ENCODE measurements at places on chromosomes 7 and 10. TPM values are rescaled to one million over a fixed set of nuclear protein-coding genes. Genes with fewer than 3 reads are reported as not detected.

- DNase-seq, result no peak
Measured at GRCh38 chr10:49066944-49067730, 48.2 kb downstream of the VSTM4 start.

DNA sequence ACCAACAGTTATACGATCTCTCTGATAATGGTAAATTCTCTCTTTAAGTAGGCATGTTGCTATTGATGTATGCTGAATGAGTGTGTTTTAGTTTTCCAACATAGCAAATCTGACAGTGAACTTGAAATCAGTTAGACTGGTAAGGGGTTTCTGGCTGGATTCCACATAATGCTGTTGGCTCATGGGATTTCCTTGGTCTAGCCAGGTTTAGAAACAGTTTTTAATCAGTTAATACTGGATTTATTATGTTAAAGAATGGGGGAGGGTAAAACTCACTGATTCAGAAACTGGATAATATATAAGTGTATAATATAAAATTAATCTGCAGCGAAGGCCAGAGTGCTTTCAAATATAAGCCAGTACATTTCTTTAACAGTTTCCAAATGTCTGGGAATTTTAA, 55.6 kb downstream of the PCDH15 start:
- DNase-seq, result no peak

DNA sequence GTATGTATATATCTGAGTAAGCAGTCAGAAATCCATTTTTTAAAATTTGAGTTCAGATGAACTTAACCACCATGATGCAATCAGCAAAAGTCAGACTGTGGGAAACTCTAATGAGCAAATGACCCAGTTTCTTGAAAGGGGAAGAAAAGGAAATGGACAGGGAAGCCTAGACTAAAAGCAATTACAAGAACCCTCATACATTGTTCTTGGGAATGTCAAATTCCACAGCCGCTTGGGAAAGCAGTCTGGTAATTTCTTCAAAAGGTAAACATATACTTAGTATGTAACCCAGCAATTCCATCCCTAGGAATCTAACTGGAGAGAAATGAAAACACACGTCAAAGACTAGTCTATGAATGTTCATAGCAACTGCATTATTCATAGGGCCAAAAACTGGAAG, 16.4 kb upstream of the FOXK1 start:
- DNase-seq, result no peak

DNA sequence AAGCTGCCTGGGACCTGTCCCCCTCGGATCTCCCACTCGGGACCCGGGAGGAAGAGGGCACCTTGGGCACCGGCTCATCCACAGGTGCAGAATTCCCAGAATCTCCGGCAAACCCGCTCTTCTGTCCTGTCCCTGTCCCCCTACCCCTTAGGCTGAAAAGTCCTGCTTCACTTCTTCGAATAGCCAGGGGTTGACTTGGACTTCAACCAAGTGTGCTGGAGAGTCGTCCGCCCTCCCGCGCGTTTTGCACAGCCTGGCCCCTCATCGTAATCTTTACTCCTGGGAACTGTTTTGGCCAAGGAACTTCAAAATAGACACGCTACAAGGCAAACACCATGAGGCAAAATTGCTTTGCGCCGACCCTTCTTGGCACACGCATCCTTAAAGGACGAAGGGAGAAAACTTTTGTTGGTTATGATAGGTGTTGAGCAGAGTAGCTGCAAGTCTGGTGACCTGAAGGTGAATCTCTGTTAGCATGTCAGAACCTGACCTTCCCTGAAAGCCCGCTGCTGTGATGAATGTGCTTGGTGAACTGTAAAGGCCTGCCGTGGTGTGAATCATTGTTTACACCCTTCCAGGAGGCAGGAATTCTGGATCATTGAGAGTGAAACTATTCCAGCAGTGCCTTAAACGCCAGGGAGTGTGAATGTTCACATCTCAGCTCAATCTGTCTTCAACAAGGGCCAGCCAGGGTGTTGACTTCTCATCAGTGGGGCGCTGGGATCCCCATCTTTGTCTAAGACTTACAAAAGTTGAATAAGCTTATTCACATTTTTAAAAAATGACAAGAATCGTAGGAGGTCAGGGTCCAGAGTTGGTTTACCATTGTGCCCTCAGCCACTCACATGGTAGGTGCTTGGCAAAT, 589 bp upstream of the RAPGEF5 start:
- no peak for DNase-seq

Gene CDC14C
- total RNA-seq, result not detected

Gene COBL
- not detected for total RNA-seq

DNA sequence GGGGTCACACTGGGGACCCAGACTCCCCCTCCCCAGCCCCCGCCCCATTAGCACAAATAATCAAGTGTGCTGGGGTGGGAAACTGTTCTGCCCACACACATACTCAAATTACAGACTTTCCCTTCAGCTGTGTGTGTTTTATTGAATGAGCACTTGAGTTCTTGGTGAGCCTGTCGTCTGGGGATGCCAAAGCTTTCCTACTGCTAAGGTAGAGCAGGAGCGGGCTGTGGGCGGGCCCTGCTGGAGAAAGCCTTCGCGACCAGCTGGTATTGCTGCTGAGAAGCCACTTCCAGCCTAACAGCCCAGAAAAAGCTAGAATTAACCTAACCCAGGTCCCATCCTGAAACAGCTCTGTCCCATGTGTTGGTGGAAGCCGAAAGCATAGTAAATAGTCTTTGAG, 87.0 kb upstream of the KMT2E start:
- no peak for DNase-seq

GRCh38 chr10:16566202-16566805, 44.6 kb upstream of the C1QL3 start:
- DNase-seq, result no peak

Gene COL13A1
- not detected for total RNA-seq

- DNase-seq, result no peak
Measured at GRCh38 chr7:30188811-30189210, 54.0 kb downstream of the MTURN start.

DNA sequence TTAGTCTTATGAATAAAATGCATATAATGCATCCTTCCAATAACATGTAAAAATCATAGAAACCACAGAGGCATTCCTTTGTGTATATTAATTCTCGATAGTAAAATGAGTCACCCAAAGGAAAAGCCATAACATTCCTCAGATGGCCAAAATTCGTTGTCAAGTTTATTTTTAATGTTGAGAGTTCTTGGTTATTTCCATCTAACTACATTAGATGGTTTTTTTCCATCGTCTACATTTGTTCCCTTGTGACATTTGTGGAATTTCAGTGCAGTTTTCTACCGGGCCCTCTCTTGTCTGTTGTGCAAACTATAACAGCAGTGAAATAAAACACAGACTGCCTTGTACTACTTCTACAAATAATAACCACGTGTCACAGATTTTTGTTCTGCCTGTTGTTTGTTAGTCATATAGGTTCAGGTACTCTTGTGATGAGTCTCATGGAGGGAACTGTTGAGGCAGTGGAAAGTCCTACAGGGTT, 54.7 kb upstream of the CCAR1 start:
- no peak for DNase-seq

Gene LAMB4
- not detected for total RNA-seq

Gene ZNF783
- 15.4 TPM for total RNA-seq

Gene KIAA1217
- 0.60 TPM for total RNA-seq

DNA sequence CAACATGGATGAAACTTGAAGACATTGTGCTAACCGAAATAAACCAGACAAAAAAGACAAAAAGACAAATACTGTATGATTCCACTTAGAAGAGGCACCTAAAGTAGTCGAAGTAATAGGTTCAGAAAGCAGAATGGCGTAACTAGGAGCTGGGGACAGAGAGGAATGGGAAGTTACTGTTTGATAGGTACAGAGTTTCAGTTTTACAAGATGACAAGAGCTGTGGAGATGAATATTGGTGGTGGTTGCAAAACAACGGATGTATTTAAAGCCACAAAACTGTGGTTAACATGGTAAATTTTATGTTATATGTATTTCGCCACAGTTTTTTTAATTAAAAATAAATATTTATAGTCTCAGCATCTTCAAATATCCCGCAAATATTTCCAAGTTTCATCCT, 64.1 kb upstream of the DIP2C start:
- DNase-seq, result no peak

Gene VPS50
- 12.8 TPM for total RNA-seq

- DNase-seq, result peak; percentile 42
Measured at GRCh38 chr10:97796651-97797050, 24.9 kb upstream of the SFRP5 start.

- DNase-seq, result peak; percentile 26
Measured at GRCh38 chr10:51074238-51075028, at the start of gene PRKG1. TSS of gene PRKG1 (plus strand) at chr10:51074487.

DNA sequence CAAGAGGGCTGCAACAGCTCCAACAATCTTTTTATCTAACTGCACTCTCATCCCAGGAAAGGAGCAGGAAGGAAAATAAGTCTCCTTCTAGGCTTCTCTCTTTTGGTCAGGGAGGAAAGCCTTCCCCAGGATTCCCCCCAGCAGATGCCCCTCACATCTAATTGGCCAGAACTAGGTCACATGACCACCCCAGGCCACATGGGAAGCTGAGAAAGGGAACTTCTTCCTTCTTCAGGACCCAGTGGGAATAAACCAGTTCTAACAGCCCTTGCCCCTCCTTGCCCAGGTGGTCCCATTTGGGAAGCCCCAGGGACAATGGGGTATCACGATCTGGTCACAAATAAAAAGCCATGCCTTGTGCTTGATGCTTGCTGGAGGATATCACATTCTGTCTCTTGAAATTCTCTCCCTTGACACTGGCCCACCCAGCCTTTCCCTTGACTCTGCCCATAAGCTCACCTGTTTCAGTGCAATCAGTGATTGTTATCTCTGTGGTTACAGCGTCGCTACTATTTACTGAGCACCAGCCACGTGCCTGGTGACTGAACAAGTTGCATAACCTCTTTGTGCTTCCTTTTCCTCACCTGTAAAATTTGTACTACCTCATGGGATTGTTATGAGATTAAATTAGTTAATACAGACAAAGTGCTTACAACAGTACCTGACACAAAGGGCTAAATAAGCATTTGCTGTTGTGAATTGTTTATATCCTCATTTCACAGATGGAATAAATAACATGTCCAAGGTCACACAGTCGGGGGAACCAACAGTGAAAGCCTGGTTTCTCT, 9.0 kb upstream of the TACR2 start:
- no peak for DNase-seq

Gene ITGA8
- total RNA-seq, result not detected

Gene FAM171A1
- 4.1 TPM for total RNA-seq

- DNase-seq, result no peak
Measured at GRCh38 chr7:97819161-97819560, 53.0 kb downstream of the ASNS start.

- DNase-seq, result no peak
Measured at GRCh38 chr10:78867555-78867939, 201.2 kb upstream of the ZMIZ1 start.

Gene ZNF138
- 19.6 TPM for total RNA-seq

GRCh38 chr10:49139846-49140195, 6.0 kb upstream of the FAM170B start:
- peak; percentile 16 for DNase-seq

- DNase-seq, result no peak
Measured at GRCh38 chr7:77329466-77330168, 86.5 kb downstream of the GSAP start.

Gene CHCHD3
- 63.0 TPM for total RNA-seq

Gene TSPAN33
- total RNA-seq, result 7.5 TPM

DNA sequence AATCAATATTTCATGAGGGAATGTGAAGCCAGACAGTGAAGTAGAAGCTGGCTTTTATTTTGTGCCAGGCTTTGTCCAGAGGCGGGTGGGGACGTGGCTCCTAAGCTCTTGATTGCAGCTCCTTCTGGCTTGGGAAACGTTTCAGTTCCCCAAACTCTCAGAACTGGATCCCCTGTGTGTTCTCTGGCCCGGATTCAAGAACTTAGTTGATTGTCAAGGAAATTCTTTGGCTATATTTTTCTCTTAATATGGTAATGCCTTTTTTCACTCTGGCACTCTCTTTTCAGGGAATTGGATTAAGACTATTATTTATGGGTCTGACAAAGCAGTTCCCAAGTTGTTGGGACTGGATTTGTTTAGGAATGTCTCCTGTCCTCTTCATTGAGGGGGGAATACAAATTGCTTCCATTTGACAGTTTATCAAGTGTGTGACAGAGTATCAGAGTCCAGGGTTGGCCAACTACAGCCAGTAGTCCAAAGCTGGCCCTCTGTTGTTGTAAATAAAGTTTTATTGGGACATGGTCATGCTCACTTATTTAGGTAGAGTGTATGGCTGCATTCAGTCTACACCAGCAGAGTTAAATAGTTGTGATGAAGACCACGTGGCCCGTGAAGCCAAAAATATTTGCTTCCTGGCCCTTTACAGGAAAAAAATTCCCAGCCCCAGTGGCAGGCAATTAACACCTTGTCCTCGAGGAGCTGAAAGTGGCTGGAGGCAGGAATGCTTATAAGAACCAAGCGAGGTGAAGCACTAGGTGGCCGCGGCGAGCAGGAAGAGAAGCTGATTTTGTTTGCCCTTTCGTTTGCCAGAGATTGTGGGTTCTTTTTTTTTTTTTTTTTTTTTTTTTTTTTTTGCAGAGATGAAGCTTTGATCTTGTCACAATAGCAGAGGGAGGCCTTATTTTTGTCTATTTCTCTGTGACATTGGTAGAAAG, 34.3 kb downstream of the HTRA1 start:
- DNase-seq, result no peak

DNA sequence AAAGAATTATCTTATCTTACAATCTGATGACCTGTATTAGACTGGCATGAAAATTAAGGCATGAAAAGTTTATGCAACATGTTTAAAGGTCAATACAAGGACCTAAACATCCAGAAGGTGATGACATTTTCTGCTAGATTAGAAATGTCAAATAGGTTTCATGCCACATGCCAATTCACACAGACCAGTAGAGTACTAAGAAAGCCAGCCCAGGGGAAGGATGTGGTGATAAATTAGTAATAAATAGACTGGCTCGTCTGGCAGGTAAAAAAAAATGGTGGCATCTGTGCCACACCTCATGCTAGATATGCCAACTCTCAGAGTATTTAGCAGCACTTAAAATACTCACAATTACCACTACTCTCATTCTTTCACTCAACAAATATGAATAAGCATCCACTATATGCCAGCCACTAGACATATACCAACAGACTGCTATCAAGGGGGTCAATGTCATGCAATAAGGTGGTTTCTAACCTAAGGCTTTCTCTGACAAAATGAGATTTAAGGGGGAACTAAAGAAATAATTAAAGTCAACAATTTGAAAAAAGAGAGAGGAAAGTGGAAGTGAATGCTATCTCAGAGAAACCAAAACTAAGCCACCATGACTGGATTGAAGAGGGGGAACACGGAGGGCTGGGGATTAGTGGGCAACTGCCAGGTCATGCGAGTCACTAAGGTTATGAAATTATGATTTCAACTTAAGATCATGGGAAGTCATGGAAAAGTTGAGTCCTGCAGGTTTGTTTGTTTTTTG, 83.5 kb downstream of the SGMS1 start:
- peak; percentile 75 for DNase-seq
